Aorta (tissue), 5 donors: ENCODE measurements at places on chromosomes 1 and 21. TPM values are rescaled to one million over a fixed set of nuclear protein-coding genes. Genes with fewer than 3 reads are reported as not detected.

Gene FAM72C
- total RNA-seq = not detected

Gene PPP1R8
- total RNA-seq = 28.9 TPM

DNA sequence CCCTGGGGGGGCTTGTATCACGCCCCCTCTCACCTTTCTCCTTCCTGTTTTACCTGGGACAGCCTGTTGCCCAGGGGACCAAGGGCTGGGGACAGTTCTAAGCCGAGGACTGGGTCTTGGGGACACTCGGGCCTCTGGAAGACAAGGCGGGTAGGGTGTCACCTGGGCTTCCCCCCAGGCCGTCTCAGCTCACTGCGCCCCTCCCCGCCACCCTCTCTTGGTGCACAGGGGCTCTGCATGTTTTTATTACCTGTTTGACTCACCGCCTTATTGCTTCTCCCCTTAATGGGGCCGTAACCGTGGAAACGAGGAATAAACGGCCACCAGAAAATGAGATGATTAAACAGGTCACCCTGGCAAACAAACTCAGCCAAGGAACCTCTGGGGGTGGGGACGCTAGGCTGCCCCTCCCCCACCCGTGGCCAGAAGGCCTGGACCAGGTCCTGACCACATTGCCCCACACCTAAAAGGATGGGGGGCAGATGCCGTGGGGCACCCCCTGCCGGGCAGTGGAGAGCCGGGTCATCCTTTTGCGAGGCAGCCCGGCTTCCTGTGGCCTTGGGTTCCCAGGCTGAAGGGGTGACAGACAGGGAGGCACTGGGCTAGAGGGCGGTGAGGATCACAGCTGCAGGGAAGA is 109.9 kb downstream of the CASZ1 start:
- DNase-seq = no peak
- H3K36me3 ChIP-seq = no peaks in the 10 kb centered on the region
- H3K4me3 ChIP-seq = no peak overlapping the region
- no peaks in the 10 kb centered on the region for H3K27me3 ChIP-seq
- H3K27ac ChIP-seq = no peak overlapping the region
- no peaks in the 10 kb centered on the region for H3K4me1 ChIP-seq

DNA sequence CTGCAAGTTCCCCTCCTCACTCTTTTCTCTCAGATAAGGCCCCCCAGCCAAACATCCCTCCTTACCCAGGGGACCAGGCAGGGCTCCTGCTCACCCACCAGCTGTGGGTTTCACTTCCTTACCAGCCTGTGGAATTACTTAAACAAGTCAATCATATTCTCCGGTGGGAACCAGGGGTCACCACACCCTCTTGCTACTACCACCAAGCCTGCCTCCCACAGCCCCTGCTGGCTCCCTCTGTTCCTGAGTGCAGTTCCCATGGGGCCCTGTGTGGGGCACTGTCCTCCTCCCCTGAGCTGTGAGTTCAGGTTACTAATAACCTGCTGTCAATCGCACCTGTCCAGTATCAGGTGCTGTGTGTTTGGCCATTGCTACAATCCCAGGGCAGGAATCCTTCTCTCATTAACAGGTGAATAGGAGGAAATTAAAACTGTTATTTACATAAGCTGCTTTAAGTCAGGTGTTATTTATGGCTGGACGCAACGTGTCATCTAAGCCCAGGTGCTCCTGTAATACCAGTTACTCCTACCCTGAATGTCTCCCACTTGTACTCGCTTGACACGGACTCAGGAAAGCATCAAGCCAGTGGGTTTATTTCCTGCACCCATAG is 53.1 kb upstream of the LBR start:
- H3K27me3 ChIP-seq = no peaks in the 10 kb centered on the region
- H3K4me1 ChIP-seq = no peaks in the 10 kb centered on the region
- DNase-seq = peak; percentile 48
- no peak overlapping the region for H3K27ac ChIP-seq
- no peak overlapping the region for H3K4me3 ChIP-seq

- DNase-seq = no peak
- no peaks in the 10 kb centered on the region for H3K27me3 ChIP-seq
- no peaks in the 10 kb centered on the region for H3K4me1 ChIP-seq
- H3K36me3 ChIP-seq = no peaks in the 10 kb centered on the region
- H3K4me3 ChIP-seq = no peak overlapping the region
- H3K27ac ChIP-seq = no peak overlapping the region
Measured at GRCh38 chr1:54136963-54137533, 15.8 kb downstream of the CDCP2 start.

- H3K27me3 ChIP-seq = no peaks in the 10 kb centered on the region
- no peak overlapping the region for H3K27ac ChIP-seq
- H3K4me3 ChIP-seq = no peak overlapping the region
Measured at GRCh38 chr1:29415156-29415830, 179.0 kb downstream of the PTPRU start.

DNA sequence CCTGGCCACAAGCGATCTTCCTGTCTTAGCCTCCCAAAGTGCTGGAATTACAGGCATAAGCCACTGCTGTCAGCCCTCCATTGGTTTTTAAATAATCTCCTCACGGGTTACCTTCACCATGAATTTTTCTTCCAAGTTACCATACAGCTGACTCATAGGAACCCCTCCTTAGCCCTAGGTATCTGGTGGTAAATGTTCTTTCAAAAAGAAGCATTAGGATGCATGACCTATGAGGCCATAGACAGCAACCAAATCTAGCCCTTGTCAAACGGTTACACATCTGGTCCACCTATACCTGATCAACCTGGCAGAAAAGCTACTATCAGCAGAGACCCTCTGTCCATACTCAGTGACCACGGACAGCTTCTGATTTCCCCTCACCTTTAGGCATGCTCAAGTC is 12.7 kb upstream of the DEGS1 start:
- no peak for DNase-seq
- H3K27ac ChIP-seq = no peak overlapping the region
- no peak overlapping the region for H3K4me3 ChIP-seq
- peaks cover 5% of the 10 kb centered on the region for H3K4me1 ChIP-seq
- no peaks in the 10 kb centered on the region for H3K27me3 ChIP-seq

DNA sequence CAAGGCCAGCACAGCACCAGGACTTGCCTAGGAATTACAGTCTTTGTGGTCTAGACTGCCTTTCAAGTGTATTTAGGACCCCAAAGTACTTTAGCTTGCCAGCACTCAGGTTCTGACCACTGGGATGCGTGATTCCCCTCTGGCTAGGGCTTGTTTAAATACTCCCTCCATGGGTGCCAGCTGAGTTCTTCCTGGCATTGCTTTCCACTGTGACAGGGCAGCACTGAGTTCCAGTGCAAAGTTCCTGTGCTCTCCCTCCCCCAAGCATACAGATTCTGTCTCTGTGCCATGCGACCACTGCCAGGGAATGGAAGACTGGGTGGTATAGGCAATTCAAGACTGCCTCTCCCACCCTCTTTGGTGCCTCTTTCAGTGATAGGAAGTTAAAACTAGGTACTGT is 45.9 kb downstream of the NIBAN1 start:
- H3K4me1 ChIP-seq = peaks cover 2% of the 10 kb centered on the region
- no peak for DNase-seq
- H3K27ac ChIP-seq = no peak overlapping the region
- no peaks in the 10 kb centered on the region for H3K36me3 ChIP-seq
- no peaks in the 10 kb centered on the region for H3K27me3 ChIP-seq

- peaks cover 4% of the 10 kb centered on the region for H3K4me1 ChIP-seq
- H3K27ac ChIP-seq = peak overlapping the region; percentile 64
- H3K27me3 ChIP-seq = no peaks in the 10 kb centered on the region
- DNase-seq = no peak
- H3K4me3 ChIP-seq = no peak overlapping the region
- H3K36me3 ChIP-seq = no peaks in the 10 kb centered on the region
Measured at GRCh38 chr1:116972674-116973030, 28.9 kb upstream of the CD101 start.

DNA sequence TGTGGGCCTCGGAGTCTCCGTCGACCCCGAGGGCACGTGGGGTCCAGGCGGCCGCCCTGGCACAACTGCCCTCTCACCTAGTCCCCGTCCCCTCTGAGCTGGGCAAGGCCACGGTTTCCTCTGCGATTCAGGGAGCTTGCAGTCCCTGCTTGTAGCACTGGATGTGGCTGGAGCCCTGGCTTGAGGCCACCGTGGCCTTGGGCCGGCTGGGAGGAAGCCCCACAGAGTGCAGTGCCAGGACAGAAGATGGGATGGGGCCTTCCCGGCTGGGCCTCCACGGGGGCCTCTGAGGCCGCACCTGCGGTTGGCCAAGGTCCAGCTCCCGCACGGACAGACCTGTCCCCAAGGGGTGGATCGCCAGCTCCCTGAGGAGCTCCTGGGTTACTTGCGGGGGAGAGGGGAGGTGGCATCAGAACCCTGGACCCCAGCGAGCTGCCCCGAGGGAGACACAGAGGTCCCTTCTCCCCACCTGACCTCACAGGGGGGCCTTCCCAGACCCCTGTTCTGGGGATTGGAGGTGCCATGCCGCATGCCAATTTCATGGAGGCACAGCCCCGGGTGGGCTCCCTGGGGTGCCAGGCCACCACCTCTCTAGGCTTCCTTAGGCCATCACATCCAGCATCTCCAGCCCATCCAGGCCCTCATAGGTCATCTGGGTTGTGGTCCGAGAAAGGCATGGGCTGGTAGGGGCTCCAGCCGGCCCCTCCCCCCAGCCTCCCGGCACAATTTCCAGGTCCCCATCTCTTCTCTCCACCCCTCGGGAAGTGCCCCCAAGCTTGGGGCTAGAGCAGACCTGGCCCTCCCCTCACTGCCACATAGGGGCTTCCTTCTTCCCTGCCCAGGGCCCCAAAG is 80.8 kb downstream of the MORN1 start:
- no peak for DNase-seq
- H3K4me1 ChIP-seq = no peaks in the 10 kb centered on the region
- no peaks in the 10 kb centered on the region for H3K27me3 ChIP-seq

- H3K4me3 ChIP-seq = no peak overlapping the region
- H3K4me1 ChIP-seq = no peaks in the 10 kb centered on the region
- no peak overlapping the region for H3K27ac ChIP-seq
- no peaks in the 10 kb centered on the region for H3K36me3 ChIP-seq
Measured at GRCh38 chr21:24204641-24205040, 1402.6 kb downstream of the MRPL39 start.

DNA sequence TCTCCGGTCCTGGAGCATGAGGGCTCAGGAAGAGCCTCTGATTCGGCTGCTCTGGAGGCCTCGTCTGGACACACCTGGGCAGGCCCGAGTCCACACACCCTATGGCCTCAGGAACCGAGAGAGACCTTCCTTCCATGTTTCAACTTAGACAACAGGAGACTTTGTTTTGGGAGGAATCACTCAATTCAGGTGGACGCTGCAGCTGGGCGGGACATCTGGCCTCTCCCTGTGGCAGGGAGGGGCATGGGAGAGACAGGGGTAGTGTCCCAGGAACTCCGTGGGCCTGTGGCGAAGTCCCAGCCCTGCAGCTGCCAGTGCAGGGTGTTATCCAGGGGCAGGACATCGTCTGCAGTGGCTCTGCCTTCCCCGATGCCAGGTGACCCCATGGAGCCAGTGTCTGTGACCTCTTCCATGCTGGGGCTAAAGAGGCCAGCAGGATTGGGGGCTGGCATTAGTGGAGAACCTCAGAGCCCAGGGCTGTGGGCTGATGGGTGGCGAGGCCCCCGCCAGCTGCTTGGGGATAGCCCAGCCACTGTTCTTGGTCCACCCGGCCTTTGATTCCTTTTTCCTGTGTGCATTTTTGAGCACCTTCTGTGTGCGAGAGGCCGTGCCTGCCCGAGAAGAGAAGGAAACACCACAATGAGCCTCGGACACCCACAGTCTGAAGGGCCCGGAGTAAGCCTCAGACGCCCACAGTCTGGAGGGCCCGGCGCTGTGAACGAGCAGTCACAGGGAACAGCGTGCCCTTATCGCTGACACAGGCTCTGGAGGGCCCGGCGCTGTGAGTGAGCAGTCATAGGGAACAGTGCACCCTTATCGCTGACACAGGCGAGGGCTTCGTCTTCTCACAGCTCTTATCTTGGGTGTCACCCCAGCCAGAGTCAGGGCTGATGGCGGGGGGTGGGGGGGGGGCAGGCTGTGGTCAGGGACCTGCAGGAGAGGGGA is 6.2 kb downstream of the COL18A1 start:
- peak; percentile 67 for DNase-seq
- H3K4me3 ChIP-seq = no peak overlapping the region
- H3K4me1 ChIP-seq = no peaks in the 10 kb centered on the region
- no peaks in the 10 kb centered on the region for H3K27me3 ChIP-seq

DNA sequence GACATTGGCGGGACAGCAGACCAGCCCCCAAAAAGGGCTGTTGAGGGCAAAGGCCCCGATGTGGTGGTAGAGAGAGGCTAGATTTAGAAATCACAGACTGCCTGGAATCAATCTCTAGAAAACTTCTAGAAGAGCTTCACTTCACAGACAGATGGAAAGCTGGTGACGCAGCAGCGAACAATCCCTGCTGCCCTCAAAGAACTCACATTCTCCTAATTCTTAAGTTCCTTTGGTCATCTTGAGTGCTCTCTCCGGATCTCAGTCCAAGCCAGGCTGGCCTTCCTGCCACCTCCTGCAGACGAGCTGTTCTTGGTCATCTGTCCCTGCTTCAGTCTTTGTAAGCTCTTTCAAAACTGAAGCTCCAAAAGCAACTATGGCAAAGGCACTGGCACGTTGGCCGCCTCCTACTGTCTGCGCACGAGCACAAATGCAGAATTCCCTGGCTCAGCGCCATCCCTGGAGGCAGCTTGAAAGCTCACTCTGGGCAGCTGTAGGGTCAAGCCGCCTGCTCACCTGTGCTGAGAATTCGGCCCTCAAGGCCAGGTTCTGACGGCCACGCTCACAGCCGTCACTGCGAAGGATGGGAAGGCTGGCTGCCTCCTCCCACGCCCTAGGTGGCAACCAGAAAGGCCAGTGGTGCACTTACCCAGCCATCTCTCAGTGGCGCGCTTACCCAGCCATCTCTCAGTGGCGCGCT is 110.6 kb downstream of the NPHP4 start:
- H3K27ac ChIP-seq = no peak overlapping the region
- H3K27me3 ChIP-seq = no peaks in the 10 kb centered on the region
- no peaks in the 10 kb centered on the region for H3K4me1 ChIP-seq
- no peak overlapping the region for H3K4me3 ChIP-seq

DNA sequence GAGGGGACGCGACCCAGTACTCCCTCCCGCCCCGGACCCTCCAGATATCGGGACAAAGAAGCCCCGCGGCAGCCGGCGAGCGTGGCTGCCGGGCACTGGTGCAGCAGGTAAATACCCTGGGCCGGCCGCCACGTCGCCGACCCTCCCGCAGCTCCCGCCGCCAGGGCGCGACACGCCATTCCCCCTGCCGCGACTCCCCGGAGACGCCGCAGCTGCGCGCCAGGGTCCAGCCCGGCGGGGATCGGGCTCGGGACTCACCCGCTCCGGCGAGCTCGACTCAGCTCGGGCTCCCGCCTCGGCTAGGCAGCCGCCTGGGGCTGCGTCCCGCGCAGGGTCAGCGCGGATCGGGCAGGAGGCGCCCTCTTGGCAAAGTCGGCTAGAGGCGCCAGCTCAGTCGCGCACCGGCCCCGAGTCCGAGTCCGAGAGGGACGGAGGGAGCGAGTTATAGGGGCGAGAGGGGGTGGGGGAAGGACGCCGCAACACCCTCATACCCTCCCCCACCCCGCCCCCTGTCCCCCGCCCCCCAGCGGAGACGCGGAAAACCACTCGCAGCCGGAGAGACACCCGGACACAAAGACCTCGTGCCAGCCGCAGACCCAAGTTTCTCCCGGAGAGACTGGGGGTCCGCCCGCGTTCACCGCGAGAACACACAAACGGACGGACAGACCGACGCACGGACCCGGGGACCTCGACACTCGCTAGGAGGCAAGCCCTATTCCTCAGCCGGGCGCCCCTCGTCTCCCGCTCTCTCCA is 985 bp downstream of the SYT6 start:
- peak; percentile 84 for DNase-seq
- H3K4me3 ChIP-seq = no peak overlapping the region
- no peak overlapping the region for H3K27ac ChIP-seq
- no peaks in the 10 kb centered on the region for H3K27me3 ChIP-seq

GRCh38 chr21:41737651-41738324 is 29.1 kb downstream of the RIPK4 start:
- peaks cover 9% of the 10 kb centered on the region for H3K36me3 ChIP-seq
- no peak overlapping the region for H3K4me3 ChIP-seq
- DNase-seq = peak; percentile 27
- no peaks in the 10 kb centered on the region for H3K4me1 ChIP-seq
- H3K27me3 ChIP-seq = no peaks in the 10 kb centered on the region
